Kidney tubule cell (primary cell): ENCODE measurements at places on chromosomes 3 and 15.

DNA sequence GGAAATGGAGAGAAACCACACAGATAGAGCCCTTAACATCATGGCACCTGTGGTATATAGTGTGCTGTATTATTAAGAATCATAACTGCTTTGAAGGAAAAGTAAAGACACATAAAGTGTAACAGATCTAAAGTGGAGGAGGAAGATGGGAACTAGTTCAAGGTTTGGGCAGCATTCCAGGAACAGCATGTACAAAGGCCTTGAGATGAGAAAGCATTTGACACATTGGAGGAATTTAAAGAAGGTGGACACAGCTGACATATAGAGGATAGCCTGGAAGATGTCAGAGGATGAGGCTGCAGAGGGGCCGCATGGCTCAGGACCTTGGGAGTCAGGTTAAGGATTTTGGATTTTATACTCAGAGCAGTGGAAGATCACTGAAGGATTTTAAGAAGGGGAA is 39.0 kb downstream of the LRTM1 start:
- DNase-seq = no peak

DNA sequence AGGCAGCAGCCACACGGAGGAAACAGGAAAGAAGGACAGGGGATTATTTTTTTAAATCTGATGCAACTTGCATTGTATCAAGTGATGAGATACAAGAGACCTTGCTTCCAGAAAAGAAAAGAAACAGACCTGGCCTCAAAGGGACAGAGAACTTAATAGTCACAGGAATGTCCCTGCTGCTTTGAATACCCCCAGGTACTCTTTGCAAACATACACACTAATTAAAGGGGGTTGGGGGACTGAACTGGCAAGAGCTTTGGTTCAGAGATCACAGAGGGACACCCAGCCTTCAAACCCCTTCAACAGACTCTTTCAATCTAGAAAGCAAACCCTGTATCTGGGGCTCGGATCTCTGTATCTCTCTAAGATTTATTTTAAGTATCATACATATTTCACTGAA is 18.0 kb downstream of the TNIK start:
- DNase-seq = no peak

- no peak for DNase-seq
Observed at GRCh38 chr3:56997675-56998074, 62.8 kb upstream of the SPATA12 start.

- no peak for DNase-seq
Observed at GRCh38 chr3:45333549-45333948, 54.8 kb upstream of the LARS2 start.

GRCh38 chr3:195565716-195566115 is 18.0 kb downstream of the APOD start:
- no peak for DNase-seq

DNA sequence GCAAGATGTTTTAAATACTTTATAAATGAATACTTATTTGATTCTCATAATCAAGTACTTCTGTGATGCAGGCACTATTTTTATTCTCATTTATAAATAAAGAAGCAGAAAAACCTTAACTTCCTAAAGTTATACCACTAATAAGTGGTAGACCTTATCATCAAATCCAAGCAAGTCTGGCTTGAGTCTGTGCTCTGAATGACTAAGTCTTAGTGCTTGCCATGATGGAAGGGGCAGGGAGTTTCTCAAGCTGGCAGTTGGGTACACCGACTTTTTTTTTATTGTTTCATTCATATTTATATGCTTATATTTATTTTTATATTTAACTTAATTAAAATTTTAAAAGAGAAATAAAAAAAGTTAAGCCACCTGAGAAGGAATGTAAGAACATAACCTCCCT is 23.6 kb downstream of the SLMAP start:
- DNase-seq = no peak

DNA sequence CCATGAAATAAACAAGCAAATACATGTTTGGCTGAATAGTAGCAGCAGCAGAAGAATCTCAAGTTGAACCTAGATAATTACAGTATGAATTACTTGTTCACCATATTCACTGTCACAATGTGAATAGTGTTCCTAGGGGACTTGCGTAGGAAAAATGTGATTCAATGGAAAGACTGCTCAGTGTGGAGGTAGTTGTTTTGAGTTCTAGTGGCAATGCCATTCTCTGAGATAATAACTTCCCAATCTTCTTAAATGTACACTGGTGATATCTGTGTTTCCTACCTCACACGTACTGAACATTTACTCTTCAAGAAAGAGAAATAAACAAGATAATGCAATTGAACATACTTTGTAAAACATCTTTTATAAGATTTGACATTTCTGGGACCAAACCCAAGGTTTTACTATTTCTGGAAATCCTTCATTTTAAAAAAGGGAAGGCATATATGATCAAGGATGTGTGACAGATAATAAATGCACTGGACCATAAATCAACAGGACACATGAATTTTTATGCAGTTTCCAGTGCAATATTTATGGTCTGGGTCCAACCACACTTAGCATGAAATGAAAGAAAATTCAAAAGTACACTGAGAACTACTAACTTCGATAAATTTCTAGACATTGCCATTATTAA is 598.3 kb upstream of the ZNF385D start:
- DNase-seq = no peak

- no peak for DNase-seq
Observed at GRCh38 chr3:33798113-33798417, 365 bp upstream of the PDCD6IP start.

DNA sequence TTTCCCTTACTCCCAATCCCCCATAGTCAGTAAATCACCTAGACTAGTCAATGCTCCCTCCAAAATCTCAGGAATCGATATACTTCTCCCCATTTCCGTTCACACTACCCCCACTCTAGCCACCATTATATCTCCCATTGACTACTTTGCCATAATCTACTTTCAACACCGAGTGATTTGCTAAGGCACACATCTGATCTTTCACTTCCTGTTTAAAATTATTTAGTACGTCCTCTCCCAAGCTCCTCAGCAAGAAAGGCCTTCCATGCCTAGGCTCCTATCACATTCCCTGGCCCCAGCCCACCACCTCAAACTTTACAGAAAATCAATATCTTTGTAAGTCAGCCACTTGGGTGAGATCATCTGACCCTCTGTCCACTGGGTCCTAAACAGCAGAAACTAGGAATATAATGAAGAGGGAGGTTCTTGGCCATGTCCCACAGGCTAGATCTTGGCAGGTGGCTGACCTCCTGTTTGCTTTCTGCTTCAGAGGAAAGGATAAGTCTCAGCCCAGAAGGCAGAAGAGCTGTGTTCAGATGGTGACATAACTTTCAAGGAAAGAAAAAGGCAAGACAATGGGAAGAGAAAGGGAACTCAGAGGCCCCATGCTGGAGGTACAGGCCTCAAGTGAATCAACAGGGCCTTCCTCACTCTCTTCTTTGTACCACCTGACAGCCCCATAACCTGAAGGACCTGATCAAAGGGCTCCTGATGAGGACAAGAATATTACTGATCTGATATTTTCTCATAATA is 103.0 kb downstream of the RPL22L1 start:
- DNase-seq = no peak

- DNase-seq = peak; percentile 57
Observed at GRCh38 chr15:31934821-31935220, 95.5 kb upstream of the CHRNA7 start.

DNA sequence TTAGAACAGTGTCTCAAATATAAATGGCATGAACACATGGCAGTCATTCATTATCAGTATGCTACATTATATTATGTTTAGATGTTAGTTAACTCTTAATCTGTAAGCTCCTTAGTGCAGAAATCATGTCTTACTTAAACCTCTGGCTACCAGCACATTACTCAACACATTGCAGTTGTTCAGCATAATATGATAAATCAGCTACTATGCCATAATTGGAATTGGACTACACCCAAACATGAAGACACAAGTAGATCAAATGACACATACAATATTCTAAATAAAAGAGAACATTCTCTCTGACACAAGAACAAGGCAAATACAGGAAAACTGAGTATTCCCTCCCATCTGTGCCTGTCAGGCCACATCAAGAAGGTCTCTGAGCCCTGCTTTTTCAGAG is 116.1 kb downstream of the PCCB start:
- no peak for DNase-seq

DNA sequence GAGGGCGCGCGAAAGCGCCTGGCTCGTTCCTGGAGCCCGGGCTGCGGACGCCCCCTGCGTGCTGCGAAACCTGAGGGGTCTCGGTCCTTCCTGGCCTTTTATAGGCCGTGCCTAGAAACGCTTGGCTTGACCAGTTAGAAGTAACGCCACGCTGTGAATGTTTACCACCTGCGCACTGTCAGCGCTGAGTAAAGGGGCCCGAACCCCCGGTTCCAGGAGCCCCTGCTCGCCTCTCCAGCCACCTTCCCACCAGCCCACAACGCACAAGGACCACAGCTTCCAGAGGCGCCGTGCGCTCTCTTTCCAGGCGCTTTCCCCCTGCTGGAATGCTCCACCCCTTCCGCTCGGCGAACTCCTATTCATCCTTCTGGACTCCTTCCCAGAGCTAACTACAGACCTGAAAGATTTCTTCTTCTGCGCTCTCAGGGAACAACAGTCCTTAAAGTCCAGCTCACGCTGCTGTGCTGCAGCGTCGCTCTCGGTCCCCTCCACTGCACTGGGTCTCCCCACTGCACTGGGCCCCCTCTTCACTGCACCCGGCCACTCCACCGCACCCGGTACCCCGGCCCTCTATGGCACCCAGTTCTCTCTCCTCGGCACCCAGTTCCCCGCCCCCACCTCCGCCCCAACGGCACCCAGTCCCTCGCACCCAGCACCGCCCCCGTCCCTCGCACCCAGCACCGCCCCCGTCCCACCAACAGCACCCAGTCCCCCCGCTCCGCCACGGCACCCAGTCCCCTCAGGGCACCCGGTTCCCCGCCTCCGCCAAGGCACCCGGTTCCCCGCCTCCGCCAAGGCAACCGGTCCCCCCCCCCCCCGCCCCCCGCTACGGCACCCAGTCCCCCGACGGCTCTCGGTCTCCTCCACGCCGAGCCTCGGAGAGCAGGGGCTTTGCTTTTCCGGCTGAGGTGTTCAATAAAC is 69.8 kb downstream of the SQOR start:
- peak; percentile 26 for DNase-seq

DNA sequence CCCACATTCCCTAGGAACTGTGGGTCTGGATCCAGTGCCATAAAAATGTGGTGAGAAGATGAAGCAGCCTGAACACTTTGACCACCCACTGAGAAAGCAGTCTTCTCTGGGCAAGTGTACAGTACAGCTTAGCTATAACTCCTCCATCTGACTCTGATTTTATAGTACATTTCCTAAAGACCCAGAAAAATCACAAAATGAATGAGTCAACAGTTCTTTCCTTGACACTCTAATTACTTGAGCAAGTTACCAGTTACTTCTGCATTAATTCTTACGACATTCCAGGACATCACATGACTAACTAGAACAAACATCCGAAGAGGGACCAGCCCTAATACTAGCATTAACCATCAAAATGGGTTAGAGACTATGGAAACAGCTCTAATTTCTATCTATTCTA is 148.1 kb upstream of the PEX5L start:
- no peak for DNase-seq

DNA sequence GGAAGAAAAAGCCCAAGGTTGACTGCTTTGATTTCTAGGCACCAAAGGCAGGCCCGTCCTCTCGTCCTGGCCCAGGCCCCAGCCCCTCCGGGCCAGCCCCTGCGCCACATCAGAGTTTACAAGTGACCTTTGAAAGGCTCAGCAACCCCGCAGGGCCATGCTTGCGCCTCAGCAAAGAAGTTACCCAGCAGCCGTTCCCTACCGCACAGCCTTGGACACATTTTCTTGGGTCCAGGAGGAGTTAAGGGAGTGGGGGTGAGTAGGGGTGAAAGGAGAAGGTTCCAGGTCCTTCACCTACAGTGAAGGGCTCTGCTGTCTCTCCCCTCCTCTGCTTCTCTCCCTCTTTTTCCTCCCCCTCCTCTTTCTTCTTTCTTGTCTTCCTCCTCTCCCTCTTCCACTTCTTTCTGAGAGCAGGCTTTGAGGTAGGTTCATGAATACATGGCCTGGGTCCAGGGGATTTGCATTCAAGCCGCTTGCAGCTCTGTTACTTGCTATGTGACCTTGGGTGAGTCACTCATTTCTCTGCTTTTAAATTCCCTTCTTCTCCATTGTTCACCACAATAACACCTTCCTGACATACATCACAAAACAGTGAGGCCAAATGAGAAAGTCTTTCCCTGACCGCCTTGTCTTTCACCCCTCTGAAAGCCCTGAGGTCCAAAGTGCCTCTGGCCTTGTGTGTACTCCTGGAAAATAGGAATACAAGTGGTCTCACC is 223.3 kb upstream of the TPRG1 start:
- peak; percentile 93 for DNase-seq

GRCh38 chr3:186551387-186551786 is 7.2 kb upstream of the CRYGS start:
- no peak for DNase-seq

DNA sequence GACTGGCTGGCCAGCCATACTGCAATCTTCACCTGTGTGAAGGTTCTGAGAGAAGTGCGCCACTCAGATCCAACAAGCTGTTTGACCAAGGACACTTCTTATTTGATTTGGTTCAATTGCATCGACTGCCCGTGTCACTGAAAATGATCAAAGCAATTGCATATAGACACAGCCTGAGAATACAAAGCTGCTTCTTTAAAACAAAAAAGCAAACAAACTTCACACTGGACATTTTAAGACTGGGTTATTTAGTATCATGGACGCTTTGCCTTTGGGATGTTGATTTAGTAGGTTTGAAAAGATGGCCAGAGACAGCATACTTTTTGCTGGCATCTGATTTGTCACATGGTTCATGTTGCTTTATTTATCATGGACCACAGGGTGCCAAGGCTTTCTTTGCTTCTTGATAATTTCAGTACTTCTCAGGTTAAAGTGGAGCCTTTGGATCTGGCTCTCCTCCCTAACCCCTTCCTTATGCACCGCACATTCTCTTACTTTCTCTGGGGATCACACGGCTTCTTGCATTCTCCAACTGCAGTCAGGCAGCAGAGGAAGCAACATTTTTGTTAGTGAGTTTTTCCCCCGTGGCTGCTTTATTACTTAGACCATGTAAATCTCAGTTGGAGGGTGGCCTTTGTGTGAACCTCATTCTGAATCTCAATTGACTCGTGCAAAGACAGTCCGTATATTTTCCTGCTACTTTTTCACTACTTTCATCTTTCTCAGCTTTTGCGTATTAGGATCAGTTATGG is 151.0 kb downstream of the CD47 start:
- DNase-seq = no peak

DNA sequence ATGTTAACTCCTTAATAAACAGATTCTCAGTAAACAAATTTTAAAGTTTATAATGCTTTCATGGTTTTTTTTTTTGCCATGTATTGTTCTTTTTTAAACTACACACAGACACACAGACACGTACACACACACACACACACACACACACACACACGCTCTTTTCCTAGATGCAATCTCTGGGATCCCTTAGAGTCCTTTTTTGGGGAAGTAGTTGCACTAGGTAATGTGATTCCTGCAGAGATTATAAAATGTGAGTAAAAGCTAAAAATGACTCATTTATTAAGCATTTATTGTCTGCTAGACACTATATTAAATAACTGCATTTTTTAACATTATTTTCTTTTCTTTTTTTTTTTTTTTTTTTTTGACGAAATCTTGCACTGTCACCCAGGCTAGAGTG is 19.9 kb downstream of the NDUFB5 start:
- DNase-seq = no peak
